ENCODE measurements at places on chromosomes 2 and 18.

GRCh38 chr2:64228918-64229317 lies 84.7 kb upstream of the PELI1 start:
- DNase-seq: no peak

- no peak for DNase-seq
These were observed 577 bp upstream of the TANC1 start for GRCh38 chr2:158967731-158968395.

- no peak for DNase-seq
These were observed 133.1 kb downstream of the NBAS start for GRCh38 chr2:15427987-15428386.

DNA sequence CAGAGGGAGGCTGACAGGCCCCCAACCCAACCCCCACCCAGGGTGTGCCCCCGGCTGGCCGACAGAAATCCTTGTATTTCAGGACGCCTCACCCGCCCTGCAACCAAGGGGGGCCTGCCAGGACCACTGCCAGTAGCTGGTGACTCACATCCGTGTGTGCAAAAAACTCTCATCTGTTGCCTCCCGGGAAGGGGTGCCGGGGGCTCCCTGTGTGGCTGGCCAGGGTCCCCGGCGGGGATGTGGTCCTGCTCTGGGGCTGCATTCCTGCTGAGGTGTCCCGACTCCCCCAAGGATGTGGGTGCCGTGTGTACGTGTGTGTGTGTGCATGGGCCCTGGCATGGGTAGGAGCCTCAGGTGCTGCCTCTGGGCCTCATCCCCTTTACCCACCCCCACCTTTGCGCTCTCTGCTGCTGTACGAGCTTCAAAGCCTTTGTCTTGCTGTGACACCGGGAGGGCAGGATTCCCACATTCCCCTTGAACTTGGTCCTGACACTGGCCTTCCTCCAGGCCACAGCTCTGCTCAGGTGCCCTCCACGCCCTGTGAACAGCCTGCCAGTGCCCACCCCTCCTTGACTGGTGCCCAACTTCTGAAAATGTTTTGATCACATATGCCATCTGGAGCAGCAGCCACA lies 226.3 kb upstream of the HDAC4 start:
- DNase-seq: no peak

GRCh38 chr2:96468904-96469303 lies 36.3 kb downstream of the NEURL3 start:
- no peak for DNase-seq

DNA sequence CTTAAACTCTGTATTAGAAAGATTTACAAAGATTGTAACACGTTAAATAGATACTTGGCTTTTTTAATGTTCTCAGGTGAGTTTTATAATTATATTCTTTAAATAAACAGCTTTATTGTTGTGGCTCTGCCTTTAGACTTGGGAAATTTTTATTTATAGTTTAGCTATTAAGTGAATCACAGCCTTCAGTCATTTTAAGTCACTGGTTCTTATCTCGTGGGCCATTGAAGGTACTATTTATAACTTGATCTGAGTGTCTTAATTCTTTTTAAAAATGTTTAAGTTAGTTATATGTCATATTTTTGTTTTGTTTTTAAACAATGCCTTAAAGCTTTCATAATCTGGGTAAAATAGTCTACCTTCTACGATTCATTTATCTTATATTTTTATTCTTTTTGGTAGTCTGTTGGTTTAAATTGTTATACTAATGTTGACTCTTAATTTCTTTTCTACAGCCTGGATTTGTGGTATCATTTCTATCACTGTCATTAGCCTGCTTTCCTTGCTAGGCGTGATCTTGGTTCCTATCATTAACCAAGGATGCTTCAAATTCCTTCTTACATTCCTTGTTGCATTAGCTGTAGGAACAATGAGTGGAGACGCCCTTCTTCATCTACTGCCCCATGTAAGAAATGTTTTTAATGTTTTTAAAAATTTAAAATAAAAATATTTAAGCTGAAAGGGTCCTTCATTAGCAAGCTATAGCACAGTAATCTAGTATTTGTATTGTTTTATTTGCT lies 49.3 kb downstream of the SLC39A10 start:
- DNase-seq: no peak

DNA sequence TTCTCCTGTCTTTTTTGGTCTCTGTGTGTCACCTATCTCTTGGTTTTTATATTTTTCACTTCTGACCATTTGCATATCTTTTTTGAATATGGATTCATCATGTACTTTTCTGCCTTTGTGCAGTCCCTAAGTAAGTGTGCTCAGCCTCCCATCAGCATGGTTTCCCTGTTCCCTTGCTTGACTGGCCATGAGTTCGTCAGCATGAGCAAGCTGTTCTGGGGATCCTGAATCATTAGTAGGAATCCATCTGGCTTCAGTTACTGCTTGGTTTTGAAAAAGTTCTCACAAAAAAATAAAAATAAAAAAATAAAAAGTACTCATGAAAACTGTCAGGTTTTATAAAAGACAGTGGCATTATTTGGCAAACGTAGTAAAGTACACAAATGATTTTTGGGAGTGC lies 144.1 kb downstream of the NCOA1 start:
- DNase-seq: no peak

DNA sequence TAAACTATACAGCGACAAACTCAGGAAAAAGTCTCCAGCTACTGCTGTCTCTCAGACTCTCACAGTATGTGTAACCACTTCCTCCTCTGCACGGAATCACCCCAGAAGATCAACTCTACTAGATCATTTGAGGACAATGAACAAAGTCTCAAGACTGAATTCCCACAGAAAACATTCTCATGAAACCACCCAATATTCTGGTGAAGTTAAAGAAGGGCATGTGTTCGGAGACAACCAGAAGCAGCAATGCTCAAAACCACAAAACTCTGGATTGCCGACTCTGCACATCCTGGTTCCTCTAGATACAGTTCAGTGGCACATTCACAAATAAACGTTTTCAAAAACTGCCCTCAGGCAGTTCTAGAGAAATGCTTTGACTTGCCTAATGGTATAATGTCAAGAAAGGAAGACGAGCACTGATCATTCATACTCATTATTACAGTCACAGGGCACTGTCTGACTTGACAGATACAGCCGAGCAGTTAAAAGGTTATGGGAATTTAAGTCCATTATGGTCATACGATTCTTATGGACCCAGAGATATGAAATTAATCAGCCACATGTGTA lies 91.9 kb upstream of the STK17B start:
- DNase-seq: peak; percentile 80

DNA sequence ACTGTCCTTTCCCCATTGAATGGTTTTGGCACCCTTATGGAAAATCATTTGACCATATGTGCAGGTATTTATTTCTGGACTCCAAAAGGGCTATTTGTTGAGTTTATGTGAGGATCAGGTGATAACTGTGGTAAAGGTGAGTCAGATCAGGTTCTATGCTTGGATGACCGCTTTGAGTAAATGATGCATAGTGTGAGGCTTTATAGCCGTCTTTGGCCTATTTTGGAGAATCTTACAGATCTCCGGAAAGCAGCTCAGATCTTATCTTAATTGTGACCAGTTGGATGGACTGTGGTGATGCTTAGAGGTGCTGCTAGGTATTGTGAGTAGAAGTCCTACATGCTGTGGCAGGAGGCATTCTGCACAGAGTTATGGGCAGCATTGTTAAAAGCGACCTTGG lies 126.2 kb downstream of the METTL8 start:
- no peak for DNase-seq

DNA sequence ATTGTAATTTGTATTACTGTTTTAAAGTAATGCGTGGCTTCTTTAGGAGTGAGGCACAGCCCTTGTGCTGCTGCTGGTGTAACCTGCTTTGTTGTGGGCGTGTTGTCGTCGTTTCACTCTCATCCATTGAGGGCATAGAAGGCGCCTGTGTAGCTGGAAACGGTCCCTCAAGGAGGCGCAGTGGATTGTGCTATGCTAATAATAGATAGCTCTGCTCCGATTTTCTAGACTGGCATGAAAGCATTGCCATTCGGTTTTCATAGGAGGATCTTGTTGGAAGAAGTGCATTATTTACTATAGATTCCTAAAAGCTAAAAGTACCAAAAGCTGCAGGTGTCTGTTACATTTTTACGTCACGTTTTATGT lies 17.9 kb downstream of the RAB12 start:
- no peak for DNase-seq

GRCh38 chr2:168157926-168158325 lies 89.5 kb downstream of the STK39 start:
- no peak for DNase-seq

- no peak for DNase-seq
These were observed 265.2 kb downstream of the CCDC85A start for GRCh38 chr2:56449002-56449431.

- no peak for DNase-seq
These were observed 91.8 kb downstream of the NOL10 start for GRCh38 chr2:10597956-10598355.

DNA sequence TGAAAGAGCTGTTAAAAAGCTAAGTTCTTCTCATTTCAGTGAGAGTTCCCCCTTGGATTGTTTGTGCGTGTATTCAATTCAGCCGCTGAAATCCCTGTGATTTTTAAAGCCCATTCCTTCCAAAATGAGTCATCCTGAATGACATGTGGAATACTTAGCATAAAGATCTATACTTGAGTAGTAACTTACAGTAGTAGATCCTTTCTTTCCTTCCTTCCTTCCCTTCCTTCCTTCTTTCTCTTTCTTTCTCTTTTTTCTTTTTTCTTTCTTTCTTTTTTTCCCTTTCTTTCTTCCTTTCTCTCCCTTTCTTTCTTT lies 18.2 kb upstream of the SOX11 start:
- no peak for DNase-seq

- DNase-seq: no peak
These were observed 554.4 kb upstream of the LRRTM1 start for GRCh38 chr2:80858965-80859364.

GRCh38 chr2:185279999-185280398 lies 458.6 kb upstream of the FSIP2 start:
- DNase-seq: no peak

DNA sequence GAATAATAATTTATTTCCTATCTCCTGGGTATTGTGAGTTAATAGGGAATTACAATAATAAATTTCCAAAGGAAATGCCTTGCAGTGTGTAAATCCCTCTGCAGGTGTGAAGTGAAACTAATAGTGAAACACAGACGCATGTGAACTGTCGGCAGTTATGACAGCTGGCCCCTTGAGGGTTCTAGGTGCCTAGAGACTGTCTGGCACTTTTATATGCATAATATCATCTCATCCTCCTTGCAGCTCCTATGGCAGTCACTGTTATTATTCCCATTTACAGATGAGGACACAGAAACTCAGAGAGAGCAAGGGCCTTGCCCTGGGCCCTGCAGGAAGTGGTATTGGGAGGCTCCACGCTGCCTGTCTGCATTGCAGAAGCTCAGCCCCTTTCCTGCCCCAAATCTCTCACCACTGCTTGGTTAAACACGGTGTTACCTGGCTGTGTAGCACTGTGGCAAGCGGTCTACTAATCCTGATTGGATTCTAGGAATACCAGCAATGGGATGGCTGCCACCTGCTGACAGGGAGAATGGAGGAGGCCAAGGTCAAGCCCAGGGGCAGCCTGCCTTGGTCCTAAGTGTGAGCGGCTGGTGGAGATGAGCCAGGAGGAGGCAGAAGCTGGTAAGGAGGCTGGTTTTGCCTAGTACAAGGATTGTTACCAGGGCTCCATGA lies 32.8 kb upstream of the ACKR3 start:
- DNase-seq: peak; percentile 62

GRCh38 chr2:158725441-158725891 lies 69.7 kb upstream of the DAPL1 start:
- DNase-seq: no peak

DNA sequence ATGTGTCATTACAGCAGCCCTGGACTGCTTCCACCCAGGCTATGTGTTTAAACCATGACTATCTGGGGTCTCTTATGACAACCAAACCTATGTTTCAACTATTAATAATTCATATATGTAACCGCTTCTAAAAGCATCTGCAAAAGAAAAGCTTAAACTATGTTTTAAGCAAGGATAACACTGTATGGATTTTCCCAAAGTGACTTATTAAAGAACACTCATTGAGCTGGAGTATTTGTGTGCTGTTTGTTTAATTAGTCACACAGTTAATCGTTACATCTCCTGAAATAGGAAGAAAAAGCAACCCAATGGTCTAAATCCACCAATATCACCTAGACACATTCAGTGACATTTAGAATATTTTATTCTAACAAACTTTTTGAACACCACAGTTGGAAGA lies 51.3 kb downstream of the TMEM163 start:
- DNase-seq: no peak

- no peak for DNase-seq
These were observed 120.7 kb downstream of the TMEM18 start for GRCh38 chr2:556485-556884.

- no peak for DNase-seq
These were observed 108.0 kb downstream of the CDH19 start for GRCh38 chr18:66495844-66496243.

- no peak for DNase-seq
These were observed 58.6 kb downstream of the KCNG2 start for GRCh38 chr18:79856119-79857007.

GRCh38 chr18:41226186-41226585 lies 728.8 kb upstream of the PIK3C3 start:
- no peak for DNase-seq

Measured in naive thymus-derived CD4-positive, alpha-beta T cell (primary cell).